ENCODE measurements at places on chromosomes 1 and 21.

DNA sequence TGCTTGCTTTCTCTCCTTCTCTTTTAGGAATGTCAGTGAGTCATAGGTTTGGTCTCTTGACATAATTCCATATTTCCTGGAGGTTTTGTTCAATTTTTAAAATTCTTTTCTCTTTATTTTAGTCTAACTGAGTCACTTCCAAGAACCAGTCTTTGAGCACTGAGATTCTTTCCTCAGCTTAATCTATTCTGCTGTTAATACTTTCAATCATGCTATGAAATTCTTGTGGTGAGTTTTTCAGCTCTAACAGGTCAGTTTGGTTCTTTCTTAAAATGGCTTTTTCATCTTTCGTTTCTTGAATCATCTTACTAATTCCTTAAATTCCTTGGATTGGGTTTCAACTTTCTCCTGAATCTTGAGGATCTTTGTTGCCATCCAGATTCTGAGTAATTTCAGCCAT, 321.0 kb downstream of the PTBP2 start:
- DNase-seq: peak; percentile 1

- no peak for DNase-seq
These were observed 526.3 kb downstream of the MATN1 start for GRCh38 chr1:30196872-30197638.

- peak; percentile 56 for DNase-seq
These were observed 69.7 kb upstream of the USP24 start for GRCh38 chr1:55284856-55285255.

GRCh38 chr1:86515597-86515996, 31.3 kb upstream of the CLCA4 start:
- DNase-seq: peak; percentile 61

- peak; percentile 96 for DNase-seq
These were observed 66.5 kb upstream of the GADD45A start for GRCh38 chr1:67618285-67619018.

DNA sequence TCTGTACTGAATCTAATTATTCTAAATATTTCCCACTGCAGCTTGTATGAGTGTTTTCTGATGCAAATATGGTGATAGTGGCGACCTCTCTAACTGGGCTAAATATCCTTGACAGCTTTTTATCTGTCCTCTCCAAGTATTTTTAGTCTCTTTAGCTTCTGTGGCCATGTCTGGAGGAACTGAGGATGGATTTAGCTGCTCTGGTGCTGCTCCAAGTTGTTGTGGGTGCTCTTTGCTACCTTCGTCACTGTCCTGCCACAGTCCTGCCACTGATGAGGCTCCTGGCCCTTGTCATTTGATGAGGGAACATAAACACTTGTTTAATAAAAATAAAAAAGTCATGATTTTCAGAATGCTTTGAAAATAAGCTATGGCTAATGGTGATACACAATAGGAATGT, 15.9 kb downstream of the CAMTA1 start:
- DNase-seq: no peak

DNA sequence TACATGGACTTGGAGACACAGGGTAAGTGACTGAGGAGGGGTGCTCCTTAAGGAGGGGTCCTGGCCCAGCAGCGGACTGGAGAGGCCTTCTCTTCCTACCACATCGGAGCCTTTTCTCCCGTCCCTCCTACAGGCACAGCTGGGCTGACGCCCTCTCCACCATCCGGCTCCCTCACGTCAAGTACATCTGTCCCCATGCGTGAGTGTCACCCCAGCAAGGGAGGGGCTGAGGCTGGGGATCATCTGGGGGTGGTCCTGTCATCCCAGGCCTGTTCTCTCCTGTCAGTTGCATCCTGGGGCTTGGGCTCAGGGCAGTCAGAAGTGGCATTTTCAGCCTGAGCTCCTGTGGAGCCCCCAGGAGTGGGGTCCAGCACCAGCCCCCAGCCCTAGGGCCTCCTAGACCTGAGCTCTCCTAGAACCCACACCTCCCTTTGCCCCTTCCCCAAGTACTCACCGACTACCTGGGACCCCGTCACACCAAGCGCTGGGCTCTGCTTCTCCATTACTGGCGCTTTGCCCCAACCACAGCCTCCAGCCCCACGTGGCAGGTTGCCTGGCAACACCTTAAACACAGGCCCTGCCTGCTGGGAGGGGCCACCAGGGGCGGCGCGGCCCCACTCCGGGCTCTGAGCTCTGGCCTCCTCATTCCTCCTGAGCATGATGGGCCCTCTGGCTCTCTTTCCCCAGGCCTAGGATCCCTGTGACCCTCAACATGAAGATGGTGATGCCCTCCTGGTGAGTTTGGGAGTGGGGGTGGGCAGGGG, 2.3 kb downstream of the LYPLA2 start:
- peak; percentile 59 for DNase-seq

DNA sequence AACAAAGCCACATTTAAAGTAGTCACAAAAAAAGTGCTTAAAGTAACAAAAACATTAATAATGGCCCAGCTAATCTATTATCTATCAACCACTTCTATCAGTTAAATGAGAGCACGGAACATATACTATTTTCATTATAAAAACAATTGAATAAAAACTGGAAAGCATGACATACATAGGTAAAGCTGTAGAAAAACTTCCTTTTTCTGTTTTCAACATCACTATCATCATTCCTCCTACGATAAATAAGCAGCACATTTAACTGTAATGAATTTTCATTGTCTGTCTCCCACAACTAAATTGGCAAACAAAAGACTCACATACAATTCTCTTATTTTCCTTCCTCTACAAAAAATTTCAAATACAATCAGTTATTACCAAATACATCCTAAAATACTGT, 96.4 kb upstream of the DPH5 start:
- DNase-seq: no peak

GRCh38 chr1:212606395-212607205, 2.0 kb upstream of the ATF3 start:
- DNase-seq: peak; percentile 88

- DNase-seq: peak; percentile 21
These were observed 79.7 kb upstream of the RUNX3 start for GRCh38 chr1:25009671-25010262.

DNA sequence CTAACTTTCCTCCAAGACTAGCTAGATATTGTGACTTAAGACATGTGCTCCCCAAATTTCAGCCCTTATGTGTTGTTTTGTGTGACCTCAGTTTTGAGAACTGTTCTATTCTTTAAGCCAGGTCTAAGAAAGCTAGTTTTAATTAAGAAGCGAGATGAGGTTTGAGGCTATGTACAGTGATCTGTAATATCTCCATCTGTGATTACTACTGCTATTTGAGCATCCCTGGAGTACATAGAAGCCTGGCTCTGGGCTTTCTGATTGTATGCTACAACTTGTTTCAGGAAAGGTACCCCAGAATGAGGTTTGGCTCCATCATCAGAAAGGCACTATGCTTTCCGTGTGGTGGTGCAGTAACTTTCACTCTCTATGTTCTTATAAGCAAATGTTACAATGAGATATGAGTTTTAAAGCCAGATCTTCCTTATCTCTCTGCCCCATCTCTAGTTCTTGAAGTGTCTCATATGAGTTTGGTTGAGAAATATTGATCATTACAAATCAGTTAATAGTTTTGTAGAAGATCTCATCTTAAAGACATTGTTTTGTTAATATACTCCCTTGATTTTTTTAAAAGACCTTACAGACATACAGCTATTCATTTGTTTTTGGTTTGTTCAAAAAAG, 605 bp downstream of the RGS4 start:
- no peak for DNase-seq

DNA sequence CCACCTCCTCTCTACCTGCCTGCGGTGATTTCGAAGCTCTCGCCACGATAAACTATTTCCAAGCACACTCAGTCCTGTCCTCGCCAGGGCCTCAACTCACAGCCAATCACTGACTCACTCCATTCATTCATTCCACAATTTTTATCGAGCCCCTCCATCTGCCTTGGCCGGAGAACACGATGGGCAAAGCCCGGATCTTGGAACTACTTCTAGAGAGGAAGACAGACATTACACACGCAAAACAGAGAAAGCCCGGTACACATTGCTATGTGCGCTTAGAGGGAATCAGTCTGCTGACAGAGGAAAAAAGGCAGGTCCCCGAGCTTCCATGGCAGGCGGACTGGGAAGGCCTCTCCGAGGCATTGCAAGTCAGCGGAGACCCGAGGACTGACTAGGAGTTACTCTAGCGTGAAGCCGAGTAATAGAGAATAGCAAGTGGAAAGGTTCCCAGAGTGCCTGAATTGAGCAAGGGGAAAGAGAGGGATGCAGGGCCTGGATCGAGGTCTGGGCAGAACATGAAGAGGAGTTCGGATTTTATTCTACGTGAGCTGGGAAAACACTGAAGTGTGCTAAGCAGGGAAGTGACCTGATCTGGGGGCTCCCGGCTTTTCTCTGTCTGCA, 54.2 kb upstream of the DNAJC6 start:
- peak; percentile 24 for DNase-seq

DNA sequence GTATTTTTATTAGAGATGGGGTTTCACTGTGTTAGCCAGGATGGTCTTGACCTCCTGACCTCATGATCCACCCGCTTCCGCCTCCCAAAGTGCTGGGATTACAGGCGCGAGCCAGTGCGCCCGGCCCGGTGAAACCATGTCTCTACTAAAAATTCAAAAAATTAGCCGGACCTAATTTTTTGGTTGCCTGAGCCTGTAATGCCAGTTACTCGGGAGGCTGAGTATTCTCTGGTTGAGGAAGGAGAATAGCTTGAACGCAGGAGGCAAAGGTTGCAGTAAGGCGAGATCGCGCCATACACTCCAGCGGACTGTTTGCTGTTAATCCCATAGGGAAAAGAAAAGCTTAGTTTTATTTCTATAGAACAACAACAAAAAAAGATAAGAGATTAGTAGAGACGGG, 29.9 kb upstream of the HJV start:
- DNase-seq: no peak

DNA sequence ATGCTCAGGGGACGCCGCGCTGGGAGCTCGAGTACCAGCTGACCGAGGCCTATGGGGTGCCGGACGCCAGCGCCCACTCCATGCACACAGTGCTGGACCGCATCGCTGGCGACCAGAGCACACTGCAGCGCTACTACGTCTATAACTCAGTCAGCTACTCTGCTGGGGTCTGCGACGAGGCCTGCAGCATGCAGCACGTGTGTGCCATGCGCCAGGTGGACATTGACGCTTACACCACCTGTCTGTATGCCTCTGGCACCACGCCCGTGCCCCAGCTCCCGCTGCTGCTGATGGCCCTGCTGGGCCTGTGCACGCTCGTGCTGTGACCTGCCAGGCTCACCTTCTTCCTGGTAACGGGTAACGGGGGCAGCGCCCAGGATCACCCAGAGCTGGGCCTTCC, 1.3 kb upstream of the XKR8 start:
- DNase-seq: no peak

- DNase-seq: no peak
These were observed 65.0 kb downstream of the SYT6 start for GRCh38 chr1:114088392-114089299.

DNA sequence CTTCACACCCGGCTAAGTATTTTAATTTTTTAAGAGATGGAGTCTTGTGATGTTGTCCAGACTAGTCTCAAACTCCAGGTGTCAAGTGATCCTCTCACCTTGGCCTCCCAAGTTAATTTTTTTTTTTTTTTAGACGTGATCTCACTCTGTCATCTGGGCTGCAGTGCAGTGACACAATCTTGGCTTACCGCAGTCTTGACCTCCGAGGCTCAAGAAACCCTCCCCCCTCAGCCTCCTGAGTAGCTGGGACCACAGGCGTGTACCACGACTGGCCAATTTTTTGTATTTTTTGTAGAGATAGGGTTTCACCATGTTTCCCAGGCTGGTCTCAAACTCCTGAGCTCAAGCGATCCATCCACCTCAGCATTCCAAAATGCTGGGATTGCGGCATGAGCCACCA, 11.7 kb upstream of the IFNLR1 start:
- DNase-seq: no peak

- no peak for DNase-seq
These were observed 6.0 kb downstream of the STYXL2 start for GRCh38 chr1:167099851-167100250.

GRCh38 chr21:35838350-35838749, 222.0 kb downstream of the SETD4 start:
- DNase-seq: no peak

- DNase-seq: no peak
These were observed 14.5 kb downstream of the SLC6A17 start for GRCh38 chr1:110164725-110165350.
